Head of caudate nucleus (tissue), 42 donors: ENCODE measurements at places on chromosomes 5 and 9.

GRCh38 chr9:86246752-86247161 lies 12.7 kb downstream of the C9orf153 start:
- DNase-seq: no peak

- DNase-seq: no peak
These were observed 62.7 kb upstream of the ZNF354A start for GRCh38 chr5:178793151-178793550.

DNA sequence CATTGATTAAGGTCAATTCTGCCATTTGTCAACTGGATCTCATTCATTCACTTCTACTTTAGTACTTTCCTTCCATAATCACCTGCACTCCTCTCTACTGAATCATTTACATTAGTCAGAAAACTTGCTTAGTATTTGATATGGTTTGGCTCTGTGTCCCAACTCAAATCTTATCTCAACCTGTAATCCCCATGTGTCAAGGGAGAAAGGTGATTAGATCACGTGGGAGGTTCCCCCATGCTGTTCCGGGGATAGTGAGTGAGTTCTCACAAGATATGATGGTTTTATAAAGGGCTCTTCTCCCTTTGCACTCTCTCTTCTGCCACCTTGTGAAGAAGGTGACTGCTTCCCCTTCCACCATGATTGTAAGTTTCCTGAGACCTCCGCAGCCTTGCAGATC lies 23.7 kb upstream of the UGCG start:
- DNase-seq: no peak

DNA sequence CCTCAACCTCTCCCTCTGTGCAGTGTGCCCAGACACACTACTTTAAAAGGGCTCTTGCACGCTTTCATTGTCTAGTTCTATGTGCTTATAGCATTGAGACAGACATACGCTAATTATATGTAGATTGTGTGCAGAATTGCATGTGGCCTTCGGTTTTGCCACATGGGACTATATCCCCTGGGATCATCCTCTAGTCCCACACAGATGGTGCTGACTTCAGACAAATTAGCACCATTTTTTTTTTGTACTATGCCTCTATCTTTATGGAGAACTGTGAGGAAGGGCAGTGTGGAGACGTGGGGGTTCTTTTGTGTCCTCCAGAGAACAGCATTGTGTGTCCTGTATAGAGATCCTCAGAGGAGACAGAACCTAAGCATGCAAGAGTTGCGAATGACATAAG lies 29.3 kb downstream of the PAPPA start:
- DNase-seq: no peak

DNA sequence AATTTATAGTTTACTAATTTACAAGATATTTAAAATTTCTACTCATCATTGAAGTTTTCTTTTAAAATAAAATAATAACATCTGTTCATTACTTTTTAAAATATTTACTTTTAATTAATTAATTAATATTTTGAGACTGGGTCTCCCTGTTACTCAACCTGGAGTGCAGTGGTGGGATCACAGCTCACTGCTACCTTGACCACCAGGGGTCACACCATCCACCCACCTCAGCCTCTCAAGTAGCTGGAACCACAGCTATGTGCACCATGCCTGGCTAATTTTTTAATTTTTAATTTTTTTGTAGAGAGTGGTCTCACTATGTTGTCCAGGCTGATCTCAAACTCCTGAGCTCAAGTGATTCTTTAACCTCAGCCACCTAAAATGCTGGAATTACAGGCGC lies 1013.6 kb downstream of the CDH9 start:
- no peak for DNase-seq

- no peak for DNase-seq
These were observed 735.3 kb upstream of the ZNF608 start for GRCh38 chr5:125481506-125482465.

- no peak for DNase-seq
These were observed 72.2 kb downstream of the ATG10 start for GRCh38 chr5:82044010-82044409.

DNA sequence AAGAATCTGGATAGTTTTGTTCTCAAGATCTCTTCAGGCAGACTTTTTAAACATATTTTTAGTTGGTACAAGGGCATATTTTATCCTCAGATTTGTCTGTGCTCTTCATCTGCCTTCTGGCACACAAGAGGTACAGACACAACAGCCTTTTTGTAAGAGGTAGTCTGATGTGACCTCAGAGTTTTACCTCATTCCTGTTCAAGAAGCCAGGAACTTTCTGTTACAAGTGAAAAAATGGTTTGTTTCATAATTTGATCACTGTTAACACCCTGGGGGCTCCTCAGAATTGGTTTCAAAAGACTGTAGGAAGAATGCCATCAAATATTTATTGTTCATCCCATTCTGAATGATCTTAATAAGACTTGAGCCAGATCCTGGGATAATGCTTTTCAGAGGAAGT lies 136.7 kb downstream of the PRKACG start:
- DNase-seq: no peak

DNA sequence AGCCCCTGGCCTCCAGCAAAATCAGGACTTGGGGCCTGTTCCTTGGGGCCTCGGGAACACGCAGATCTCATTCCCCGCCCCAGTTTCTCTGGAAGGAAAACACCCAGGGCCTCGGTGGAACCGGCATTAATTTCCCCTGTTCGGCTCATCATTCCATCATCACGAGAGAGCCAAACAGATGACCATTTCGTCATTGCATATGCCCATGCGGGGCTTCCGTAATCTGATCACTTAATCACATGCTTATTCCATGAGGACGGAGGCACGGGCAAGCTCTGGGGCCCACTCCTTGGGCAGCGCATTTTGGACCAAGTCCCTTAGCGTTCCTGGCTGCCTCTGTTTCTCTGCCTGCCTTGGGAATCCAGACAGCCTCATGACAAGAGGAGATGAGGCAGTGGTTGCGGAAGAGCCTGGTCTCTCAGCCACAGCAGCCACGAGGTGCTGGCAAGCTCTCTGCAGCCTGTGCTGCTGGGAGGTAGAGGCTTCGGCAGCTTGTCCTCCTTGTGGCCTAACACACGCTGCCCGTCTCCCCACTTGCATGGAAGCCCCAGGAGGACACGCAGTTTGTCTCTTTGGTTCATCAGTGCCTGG lies 65.0 kb upstream of the IER5L start:
- DNase-seq: no peak

DNA sequence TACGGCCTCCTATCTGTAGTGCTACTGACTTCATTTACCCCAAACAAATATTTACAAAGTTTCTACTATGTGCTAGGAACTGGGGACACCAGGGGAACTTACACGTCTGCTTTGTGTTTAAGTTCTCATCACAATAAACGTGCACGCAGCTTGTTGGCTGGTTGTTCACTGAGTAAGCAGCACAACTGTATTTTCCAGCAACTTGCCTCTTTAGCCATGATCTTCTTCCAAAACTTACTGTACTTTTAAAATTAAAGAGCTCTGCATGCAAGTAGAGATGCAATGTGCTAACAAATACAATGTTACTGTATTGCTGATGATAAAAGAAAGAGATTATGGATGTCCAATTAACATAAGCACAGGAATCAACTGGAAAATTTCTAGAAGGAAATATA lies 62.8 kb downstream of the RAPGEF1 start:
- no peak for DNase-seq

DNA sequence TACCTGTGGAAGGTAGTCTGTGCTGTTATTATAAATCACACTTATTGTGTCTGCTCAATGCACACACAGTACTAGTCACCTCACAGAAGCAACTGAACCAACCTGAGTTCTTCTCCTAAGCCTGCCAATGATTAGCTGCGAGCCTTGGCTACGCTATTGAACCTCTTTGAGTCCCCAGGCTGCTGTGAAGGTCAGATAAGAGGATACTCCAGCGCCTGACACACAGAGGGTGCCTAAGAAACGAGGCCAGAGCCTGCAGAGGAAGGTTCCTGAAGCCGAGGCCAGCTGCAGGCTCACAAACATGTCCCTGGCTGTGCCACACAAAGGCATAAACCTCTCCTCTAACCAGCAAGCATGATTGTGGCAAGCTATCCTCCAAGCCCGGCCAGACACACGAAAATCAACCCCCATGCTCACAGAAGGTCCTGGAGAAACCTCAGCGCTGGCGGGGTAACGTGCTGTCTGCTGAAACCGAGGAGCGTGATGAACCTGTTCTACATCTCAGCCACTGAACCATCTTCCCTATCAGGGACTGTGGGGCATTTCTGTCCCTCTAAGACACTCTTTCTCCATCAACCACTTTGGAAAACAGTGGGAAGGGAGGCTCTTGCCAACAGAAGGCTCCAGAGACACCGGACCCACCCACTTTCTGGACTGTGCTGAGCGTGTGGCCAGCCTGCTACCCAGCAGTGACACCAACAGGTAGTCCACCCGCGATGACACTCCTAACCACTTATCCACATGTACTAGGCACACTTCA lies 53.2 kb upstream of the SLC25A51 start:
- no peak for DNase-seq

DNA sequence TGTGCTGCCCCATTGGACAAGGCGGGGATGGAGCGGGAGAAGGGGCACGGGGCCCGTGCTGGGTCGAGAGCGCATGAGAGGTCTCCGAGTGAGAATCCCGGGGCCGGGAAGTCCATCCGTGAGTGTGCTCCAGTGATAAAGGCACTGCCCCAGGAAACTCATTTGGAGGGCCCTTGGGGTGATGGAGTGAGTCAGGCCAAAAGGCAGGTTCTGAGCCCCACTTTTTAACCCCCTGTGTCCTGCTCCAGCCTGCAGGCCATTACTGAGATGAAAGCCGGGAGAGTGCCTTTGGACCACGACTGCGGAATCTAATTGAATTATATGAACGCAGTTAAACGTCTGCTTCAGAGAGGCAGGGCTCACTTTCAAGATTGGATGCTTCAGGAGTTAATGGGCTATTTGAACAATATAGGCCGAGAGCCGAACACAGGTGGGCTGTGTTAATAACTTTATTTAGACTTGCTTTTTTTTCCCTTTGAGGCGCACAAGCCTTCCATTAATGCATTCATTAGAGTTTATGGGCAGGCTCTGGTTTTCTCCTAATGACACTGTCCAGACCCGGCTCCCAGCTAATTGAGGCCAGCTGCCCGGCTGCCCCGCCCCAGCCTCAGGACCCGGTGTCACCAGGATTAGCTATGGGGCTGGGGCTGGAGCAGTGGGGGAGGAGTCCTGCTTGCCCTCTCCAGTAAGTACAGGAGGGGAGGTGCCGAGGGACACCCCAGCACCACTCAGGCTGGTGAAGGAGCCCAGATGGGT lies 79.1 kb upstream of the LMX1B start:
- no peak for DNase-seq

GRCh38 chr9:116267021-116267420 lies 113.4 kb downstream of the PAPPA start:
- DNase-seq: no peak

- DNase-seq: no peak
These were observed 22.0 kb downstream of the MAST4 start for GRCh38 chr5:66617991-66618768.

DNA sequence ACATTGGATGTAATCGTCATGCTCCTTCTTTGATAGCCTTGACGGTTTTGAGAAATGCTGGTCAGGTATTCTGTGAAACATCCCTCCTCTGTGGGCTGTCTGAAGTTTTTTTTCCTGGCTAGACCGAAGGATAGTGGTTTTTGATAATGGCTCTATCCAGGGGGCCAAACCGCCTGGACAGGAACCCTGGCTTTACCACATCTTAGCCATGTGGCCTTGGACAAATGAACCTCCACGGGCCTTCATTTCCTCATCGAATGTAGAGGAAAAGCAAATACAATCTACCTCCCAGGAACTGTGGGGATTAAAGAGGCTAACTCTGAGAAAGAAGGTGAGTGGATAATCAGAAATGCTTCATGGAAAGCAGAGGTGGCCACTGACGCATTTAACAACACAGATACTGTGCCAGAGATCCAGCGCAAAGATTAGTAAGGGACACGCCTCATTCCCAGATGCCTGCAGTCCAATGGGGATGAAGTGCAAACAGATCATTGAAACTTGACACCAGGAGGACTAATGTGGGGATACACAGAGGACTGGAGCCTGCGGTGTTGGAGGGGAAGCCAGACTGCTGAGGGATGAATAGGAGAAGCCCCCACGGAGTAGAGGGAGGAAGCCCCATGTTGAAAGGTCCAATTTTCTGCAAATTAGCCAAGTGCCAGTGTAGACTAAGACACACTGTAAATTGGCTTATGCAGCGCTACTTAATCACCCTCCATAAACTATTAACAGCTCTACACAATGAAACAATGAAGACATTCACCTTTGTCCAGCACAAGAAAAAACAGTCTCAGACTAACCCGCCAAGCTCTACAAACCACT lies 41.6 kb downstream of the MYO10 start:
- no peak for DNase-seq

DNA sequence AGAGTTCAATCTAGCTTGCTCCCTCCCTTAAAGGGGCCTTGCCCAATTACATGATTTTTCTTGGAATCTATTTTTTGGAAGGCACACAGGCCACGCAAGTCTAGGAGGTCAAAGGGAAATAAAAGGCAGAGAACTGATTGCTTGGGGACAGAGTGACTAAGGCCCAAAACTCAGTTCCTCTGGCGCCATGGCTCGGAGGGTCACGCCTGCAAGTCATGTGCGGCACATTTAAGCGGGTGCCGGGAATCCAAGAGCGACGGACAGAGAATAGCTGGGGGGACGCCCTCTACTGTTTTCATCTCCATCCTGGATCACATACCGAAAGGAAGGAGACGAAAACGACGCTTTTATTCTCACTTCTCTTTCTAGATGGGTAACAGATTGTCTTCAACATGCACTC lies 78.6 kb downstream of the FREM1 start:
- DNase-seq: no peak

GRCh38 chr5:81486711-81487110 lies 92.8 kb upstream of the ACOT12 start:
- DNase-seq: no peak

- no peak for DNase-seq
These were observed 112.2 kb upstream of the SMC2 start for GRCh38 chr9:103981912-103982311.

- DNase-seq: peak; percentile 68
These were observed at the start of gene UNC5A for GRCh38 chr5:176810081-176810597. TSS of gene UNC5A (plus strand) at chr5:176810559. CDS start at chr5:176810751, 192 bp downstream.

DNA sequence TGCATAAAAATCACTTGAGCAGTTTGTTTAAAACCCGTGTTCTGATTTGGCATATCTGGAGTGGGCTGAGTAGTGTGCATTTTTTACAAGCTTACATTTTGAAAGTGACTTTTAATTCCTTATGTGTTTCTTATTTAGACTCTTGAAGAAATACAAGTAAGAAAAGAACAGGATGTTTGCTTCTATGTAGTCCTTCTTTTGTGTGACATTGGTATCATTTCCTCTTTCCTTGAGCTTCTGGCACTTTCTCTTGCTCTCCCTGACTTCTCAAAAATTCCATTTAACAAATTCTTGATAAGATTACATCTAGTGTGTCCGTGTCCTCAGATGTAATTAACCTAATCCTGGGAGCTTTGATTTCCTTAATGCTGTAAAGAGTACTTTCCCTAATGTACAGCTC lies 12.5 kb downstream of the GARNL3 start:
- DNase-seq: no peak
